ENCODE measurements at places on chromosomes 13 and 19.
A peak's percentile ranks its signal among the peaks of the same experiment; 100 is the strongest.

DNA sequence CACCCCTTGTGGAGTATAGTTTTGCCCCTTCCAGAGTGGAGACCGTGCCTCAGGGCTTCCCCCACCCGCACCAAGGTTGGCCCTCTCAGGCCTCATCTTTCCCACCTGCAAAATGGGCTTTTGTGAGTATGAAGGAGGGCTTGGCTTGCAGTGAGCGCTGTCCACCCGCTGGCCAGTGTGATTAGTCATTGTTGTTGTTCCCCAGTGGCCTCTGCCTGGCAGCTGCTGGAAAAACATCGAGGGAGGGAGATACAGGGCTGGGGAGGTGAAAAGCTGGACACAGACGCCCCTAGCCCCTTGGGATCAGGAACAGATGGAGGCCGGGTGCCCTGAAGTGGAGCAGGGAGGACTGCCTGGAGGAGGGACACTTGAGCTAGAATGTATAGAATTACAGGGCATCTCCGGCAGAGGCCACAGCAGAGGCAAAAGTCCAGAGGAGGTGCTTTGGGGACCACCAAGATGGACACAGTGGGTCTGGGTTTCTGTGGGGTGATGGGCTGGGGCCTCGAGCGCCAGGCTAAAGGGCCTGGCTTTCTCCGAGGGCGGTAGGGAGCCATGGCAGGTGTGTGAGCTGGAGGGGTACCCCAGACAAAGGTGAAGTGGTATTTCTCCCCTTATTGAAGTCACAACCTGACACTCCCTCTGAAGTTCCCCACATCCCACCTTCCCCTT lies 3.9 kb upstream of the IL12RB1 start:
- no peak for DNase-seq

GRCh38 chr13:80116107-80116506 lies 224.8 kb downstream of the SPRY2 start:
- DNase-seq: no peak

GRCh38 chr13:103009051-103009840 lies 57.0 kb downstream of the SLC10A2 start:
- DNase-seq: no peak

DNA sequence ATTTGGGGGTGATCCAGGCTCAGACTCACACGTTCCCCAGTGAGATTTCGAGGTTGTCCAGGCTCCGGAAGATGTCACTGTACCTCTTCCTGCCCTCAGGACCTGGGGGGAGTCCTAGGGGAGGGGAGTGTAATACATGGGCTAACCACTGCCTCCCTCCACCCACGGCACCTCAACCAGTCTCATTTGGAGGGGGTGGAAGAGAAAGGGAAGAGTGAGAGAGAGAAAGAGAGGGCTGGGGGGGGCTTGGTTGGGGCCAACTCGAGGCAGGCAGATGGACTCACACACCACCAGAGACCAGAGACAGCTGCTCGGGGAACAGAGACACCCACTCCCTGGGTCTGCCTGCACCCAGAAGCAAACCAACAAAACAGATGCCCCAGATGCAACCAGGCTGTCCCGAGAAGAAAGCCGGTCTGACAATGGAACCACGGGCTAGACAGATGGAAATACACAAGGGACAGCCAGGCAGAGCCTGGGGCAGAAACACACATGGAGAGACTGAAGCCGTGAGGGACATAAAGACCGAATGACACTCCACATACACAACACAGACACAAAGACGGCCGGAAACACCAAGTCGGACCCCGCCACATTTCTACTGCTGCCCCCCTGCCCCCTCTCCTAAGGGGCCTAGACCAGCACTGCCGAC lies 825 bp downstream of the GMIP start:
- no peak for DNase-seq

GRCh38 chr19:17873786-17874757 lies 2.3 kb downstream of the SLC5A5 start:
- peak; percentile 94 for DNase-seq

DNA sequence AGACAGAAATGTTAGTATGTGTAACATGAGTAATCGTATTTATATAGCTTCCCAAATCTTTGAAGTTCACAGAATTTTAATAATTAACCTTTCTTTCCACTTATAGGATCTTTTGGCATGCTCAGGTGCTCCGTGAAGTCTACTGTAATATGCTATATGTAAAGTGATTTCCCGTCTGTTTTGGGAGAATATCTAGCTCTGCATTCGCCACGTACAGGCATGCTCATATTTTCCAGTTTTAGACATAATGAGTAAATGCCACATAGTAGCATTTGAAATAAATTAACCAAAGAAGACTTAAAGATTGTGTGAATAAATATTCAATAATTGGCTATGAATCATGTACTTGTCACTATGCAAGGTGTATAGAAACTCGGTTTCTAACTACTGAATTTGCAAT lies 189.0 kb upstream of the CSNK1A1L start:
- DNase-seq: no peak

- DNase-seq: peak; percentile 27
Measured at GRCh38 chr13:113947311-113948033, 26.4 kb downstream of the C13orf46 start.

Data from GM23338 (cell line).